ENCODE measurements at places on chromosomes 11 and 22. TPM values are rescaled to one million over a fixed set of nuclear protein-coding genes. Genes with fewer than 3 reads are reported as not detected.

The MYBPC3 gene
- total RNA-seq: 0.19 TPM

The FAM111B gene
- total RNA-seq: 2.2 TPM

The DERL3 gene
- total RNA-seq: 24.7 TPM

The RNF169 gene
- total RNA-seq: 19.6 TPM

The PDGFB gene
- 14.2 TPM for total RNA-seq

The HORMAD2 gene
- not detected for total RNA-seq

The FAT3 gene
- total RNA-seq: 2.6 TPM

The IL17RA gene
- total RNA-seq: 26.8 TPM

The CAT gene
- 84.4 TPM for total RNA-seq

The OR8A1 gene
- total RNA-seq: not detected

The ACRV1 gene
- total RNA-seq: not detected

The SPON1 gene
- total RNA-seq: 77.9 TPM

The PHLDA2 gene
- total RNA-seq: 19.7 TPM

The APOBEC3H gene
- 0.79 TPM for total RNA-seq

The TBC1D22A gene
- 39.4 TPM for total RNA-seq

The ANGPTL5 gene
- total RNA-seq: not detected

The NRXN2 gene
- 13.3 TPM for total RNA-seq

The BRSK2 gene
- total RNA-seq: 1.2 TPM

The CBLIF gene
- total RNA-seq: not detected

The CRYBA4 gene
- 0.41 TPM for total RNA-seq

The SNX15 gene
- 29.6 TPM for total RNA-seq

Data from kidney (tissue), 22 donors.